ENCODE measurements at places on chromosomes 13 and 19.

DNA sequence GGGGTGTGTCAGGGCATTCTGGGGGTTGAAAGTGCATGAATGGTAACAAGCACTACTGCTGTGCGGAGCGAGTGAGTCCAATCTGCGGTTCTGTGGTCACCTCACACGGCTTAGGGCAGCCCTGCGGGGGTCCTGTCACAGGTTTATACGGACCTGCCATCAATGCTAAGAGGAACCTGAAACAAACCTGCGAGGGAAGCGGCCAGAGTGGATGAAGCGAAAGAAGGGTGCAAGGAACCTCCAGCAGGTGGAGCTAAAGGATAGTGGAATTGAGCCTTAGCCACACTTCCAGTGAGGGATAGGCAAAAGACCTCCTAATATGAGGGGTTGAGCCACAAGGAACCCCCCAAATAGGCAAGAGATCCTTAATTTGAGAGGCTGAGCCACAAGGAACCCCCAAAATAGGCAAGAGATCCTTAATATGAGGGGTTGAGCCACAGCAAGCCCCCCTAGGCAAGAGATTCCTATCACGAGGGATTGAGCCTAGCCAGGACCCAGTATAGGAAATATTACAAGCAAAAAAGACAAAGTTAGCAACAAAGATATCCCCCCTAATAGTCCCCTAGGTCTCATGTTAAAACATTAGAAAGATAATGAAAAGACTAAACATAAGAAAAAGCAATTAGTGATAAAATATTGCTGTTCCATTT, 6.3 kb upstream of the ZNF69 start:
- peak; percentile 34 for DNase-seq

DNA sequence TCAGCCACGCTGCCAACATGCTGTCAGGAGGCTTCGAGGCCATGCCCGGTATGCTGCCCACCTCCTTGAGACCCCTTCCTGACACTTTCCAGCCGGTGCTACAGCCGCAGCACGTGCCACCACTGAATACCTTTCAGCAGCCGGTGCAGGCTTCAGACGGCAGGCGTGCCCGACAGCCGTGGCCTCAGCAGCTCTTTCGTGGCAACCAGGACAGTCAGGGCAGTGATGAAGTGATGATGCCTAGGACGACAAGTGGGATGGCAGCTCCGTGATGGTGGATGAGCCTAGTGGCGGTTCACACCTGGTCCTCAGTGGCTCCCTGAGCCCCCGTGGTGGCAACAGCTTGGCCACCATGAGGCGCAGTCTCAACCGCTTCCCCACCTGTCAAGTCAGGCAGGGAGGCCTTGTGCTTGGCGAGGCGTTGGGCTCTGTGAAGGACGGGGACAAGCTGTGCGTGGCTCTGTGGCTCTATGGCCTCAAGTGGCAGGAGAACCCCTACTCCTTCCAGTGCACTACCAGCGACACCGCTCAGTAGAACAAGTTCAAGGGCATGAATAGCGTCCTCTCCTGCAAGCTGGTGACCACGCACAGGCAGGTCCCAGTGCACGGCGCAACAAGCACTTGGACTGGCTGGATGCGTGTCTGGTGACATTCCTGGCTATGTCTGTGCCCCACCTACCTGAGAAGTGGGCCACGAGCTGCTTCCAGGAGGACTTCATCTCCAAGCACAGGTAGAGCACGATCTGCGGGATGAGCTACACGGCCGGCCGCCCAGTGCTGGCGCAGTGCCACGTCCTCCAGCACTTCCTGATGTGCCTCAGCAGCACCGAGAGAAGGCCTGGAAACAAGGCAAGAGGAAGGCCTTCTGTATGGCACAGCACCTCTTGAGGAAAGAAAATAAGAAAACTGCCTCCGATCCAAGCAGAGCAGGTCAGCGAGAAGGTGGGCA, 18.2 kb upstream of the ZNF14 start:
- no peak for DNase-seq

GRCh38 chr19:45049073-45049736, 10.4 kb downstream of the CLASRP start:
- DNase-seq: no peak

- DNase-seq: no peak
Observed at GRCh38 chr19:4058693-4059452, 7.8 kb downstream of the ZBTB7A start.

DNA sequence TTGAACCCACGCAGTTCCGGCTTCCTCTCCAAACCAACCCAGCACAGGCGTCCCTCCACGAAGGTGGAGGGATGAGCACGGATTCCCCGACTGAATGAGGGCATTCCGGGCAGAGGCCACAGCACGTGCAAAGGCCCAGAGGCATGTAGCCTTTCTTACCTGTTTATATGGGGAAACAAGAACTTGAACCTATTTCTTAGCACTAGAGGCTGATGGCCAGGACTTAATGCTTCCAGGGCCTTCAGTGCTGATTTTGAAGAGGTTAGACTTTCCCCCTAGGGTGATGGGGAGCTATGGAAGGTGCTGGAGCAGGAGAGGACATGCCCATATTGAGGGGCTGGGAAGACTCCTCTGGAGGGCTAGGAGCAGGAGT, 2.0 kb downstream of the MAST3 start:
- no peak for DNase-seq

- DNase-seq: no peak
Observed at GRCh38 chr13:76656056-76656455, 230.1 kb downstream of the KCTD12 start.

DNA sequence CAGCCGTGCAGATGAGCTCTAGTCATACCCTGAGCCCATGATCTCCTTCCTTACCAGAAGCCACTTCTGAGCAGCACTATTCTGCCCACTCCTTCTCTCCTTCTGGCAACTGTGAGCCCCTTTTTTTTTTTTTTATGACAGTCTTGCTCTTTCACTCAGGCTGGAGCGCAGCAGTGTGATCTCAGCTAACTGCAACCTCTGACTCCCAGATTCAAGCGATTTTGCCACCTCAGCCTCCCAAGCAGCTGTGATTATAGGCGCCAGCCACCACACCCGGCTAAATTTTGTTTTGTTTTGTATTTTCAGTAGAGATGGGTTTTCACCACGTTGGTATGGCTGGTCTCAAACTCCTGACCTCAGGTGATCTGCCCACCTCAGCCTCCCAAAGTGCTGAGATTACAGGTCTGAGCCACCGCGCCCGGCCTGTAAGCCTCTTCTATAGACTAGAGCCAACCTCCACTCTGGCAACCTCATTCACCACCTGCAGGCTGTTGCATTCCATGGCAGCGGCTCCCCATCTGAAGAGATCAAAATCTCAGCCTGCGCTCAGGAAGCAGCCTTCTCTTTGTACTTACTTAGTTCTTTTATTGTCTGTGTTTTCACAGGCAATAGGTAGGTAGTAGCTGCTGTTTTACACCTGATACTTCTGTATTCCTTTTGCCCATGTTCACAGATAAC, 34.8 kb upstream of the NDFIP2 start:
- DNase-seq: no peak

DNA sequence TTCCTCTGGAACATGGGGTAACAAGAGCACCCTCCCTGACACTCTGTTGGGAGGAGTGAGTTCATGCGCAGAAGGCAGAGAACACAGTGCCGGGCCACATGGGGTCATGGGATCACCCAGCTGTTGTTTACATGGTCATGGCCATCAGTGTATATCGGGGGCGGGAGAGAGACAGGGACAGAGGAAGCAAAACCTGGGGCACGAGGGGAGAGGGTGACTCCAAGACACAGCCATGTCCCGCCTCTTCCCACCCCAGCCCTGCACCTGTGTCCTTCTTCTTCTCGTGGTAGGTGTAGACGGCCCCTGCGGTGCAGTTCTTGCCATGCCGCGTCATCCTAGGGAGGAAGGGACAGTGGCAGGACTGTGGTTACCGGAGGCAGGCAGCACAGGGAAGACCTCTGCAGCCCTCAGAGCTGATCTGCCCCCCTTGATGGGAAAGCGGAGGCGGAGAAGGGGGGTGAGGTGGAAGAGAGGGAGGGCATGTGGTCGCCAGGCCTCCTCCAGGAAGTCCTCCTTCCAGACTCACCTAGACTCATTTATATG, 19.9 kb downstream of the NOSIP start:
- DNase-seq: no peak

DNA sequence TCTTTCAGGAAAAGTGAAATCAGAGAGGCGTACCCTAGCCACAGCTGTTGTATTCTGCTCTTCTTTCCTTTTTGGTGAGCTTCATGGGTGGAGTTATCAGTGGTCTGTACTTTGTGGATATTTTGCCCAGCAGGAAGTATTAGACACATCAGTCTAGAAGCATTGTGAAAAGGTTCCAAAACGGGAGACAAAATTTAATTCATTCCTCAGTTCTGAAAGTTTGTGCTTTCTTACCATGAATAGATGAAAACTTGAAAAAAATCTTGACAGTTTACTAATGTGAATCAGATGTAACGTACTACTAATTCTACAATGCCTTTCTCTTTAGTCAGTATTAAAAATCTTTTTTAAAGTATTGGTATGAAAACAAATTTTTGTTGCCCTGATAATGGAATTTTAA, 116.8 kb downstream of the DNAJC3 start:
- no peak for DNase-seq

DNA sequence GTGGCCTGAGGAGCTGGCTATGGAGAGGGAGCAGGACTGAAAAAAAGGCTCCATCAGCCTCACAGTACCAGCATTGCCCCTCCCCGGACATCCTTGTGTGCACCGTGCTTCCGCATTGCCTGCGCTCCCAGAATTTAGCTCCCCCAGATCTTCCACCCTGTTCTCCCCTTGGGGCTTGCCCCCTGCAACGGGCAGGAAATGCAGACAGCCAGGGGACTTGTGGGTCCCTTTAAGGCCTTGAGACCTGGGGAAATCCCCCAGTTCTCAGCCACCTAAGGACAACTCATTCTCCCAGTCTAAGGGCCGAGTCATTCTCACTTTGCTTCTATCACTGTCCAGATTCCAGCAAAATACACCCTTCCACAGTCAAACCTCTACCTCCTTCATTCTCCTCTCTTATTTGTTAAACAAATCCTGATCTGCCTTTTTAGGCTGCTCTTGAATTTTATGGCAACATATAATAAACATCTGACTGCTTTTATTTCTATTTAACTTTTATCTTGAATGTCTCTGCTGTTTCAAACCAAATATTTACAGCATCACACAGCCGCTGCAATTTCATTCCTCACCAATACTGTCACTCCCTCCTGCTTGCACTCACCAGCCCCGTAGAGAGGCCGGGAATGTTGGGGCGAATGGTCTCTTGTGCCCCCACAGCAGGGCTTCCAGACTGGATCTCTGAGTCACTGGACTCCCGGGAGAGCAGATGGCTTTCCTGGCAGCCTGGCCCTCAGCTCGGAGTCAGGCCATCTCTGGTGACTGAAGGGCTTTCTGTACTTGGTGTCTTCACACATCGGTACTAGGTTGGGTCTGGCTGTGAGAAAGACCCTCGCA, 221.9 kb downstream of the TSHZ3 start:
- DNase-seq: no peak

DNA sequence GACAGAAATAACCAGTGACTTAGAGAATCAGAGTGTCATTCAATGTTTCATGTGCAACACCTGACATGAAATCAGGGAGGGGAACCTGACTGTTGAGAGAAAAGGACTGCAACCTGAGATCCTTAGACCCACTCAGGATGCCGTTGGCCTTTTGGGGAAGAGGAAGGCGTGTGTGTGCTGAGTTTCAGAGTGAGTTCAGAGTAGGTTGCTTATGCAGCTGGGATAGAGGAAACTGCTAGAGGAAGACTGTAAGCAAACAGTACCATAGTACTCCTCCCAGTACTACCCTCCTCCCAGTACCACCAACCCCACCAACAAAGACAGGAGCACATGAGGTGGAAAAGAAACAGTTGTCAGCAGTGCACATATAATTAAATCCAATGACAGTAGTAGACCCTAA, 63.7 kb downstream of the KL start:
- no peak for DNase-seq

DNA sequence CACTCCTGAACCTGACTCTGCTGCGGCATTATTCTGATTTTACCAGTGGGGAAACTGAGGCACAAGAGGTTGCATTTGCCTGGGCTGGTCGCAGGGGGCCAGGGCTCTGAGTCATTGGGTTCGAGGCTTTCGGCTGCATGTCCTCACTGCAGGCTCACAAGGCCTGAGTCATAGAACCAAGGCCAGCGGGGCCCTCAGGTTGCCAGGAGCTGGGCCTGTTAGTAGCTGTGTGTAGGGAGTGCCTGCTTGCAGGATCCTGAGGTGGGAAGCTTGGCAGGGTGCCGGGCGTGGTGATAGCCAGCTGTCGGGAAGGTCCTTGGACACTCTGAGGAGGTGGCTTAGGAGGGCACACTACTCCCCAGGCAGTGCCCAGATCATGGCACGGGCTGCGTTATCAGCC, 21.6 kb upstream of the F2RL3 start:
- DNase-seq: no peak

DNA sequence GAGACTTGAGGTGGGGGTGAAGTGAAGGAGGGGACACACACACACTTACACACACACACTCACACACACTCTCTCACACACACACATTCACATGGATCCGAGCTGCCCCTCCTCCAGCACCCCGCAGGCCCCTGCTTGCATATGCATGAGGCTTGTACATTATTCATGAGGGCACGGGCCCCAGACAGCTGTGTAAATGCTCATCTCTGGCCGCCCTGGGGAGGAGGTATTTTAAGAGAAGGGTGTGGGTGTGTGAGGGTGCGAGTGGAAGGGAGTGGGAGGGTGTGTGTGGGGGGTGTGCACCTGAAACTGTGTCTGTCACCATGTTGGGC, 2.4 kb downstream of the NCAN start:
- DNase-seq: no peak

DNA sequence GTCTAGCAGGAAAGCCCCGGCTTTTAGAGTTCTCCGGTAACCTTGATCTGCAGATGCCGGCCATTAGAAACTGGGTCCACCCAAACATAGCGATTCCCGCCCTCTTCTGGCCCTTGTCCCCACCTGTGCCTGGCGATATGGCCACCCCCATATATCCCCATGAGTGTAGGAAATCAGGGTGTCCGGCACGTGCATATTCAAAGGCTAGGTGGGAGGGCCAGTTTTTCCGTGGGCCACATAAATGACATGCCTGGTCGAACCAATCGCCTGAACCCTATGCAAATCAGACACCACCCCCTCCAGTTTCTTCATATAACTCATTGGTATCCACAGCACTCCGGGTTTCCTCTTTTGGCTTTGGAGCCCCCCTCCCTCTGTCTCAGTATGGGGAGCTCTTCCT, 37.4 kb downstream of the ERICH4 start:
- no peak for DNase-seq

GRCh38 chr13:65133094-65133493, 2097.0 kb downstream of the PCDH9 start:
- no peak for DNase-seq

DNA sequence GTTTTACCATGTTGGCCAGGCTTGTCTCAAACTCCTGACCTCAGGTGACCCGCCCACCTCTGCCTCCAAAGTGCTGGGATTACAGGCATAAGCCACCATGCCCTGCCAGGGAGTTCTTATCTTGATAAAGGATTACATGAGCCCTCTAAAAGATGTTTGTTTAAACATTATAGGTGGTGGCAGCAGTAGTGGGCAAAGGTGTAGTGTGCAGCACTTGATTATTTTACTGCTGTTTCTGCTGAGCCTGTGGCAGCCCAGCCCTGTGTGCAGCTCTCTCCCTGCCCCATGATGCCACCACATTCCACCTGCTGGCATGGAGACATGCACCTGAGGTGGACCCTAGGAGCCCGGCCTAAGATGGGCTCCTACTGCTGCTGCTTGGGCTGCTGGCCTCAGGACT, 54.0 kb downstream of the ZNF429 start:
- no peak for DNase-seq

GRCh38 chr13:27476943-27477703, 26.8 kb upstream of the MTIF3 start:
- DNase-seq: no peak

Measured in stimulated activated CD8-positive, alpha-beta memory T cell treated with anti-CD3 and anti-CD28 coated beads, Interleukin-2, amount 100 ng/mL, for 1 hour (primary cell).